ENCODE measurements at places on chromosomes 3 and 15.

- no peak for DNase-seq
These were observed 16.0 kb upstream of the PSMD6 start for GRCh38 chr3:64039332-64039731.

GRCh38 chr3:171194965-171195364 is 168.4 kb upstream of the SLC2A2 start:
- DNase-seq: no peak

- no peak for DNase-seq
These were observed 434.4 kb downstream of the RAP2B start for GRCh38 chr3:153596401-153596800.

DNA sequence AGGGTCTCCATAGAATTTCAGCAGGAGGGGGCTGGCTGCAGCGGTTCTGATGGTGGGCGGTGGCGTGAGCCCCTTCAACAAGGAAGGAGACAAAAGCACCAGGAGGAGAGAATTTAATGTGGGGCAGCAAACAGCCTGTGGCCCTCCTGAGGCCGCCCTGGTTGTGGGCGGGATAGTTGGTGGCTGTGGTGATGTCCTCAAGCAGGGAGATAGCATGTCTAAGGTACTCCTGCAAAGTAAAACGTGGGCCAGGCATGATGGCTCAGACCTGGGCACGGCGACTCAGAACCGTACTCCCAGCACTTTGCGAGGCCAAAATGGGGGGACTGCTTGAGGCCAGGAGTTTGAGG is 94.0 kb downstream of the LRRK1 start:
- no peak for DNase-seq

Measured in stimulated activated CD4-positive, alpha-beta T cell treated with anti-CD3 and anti-CD28 coated beads, TNF-alpha, amount 100 ng/mL, for 48 hours (primary cell).